Renal cortical epithelial cell (primary cell): ENCODE measurements at places on chromosomes 5 and 9. TPM values are rescaled to one million over a fixed set of nuclear protein-coding genes. Genes with fewer than 3 reads are reported as not detected.

- peak; percentile 99 for DNase-seq
Measured at GRCh38 chr5:112338681-112339337, 80.3 kb downstream of the EPB41L4A start.

GRCh38 chr9:106796771-106797170 is 66.2 kb upstream of the ZNF462 start:
- DNase-seq = no peak

Gene PSD2
- total RNA-seq = 0.05 TPM in 1 of 2 replicates, not detected in the other

GRCh38 chr5:29780401-29780800 is 1413.1 kb upstream of the CDH6 start:
- DNase-seq = no peak

DNA sequence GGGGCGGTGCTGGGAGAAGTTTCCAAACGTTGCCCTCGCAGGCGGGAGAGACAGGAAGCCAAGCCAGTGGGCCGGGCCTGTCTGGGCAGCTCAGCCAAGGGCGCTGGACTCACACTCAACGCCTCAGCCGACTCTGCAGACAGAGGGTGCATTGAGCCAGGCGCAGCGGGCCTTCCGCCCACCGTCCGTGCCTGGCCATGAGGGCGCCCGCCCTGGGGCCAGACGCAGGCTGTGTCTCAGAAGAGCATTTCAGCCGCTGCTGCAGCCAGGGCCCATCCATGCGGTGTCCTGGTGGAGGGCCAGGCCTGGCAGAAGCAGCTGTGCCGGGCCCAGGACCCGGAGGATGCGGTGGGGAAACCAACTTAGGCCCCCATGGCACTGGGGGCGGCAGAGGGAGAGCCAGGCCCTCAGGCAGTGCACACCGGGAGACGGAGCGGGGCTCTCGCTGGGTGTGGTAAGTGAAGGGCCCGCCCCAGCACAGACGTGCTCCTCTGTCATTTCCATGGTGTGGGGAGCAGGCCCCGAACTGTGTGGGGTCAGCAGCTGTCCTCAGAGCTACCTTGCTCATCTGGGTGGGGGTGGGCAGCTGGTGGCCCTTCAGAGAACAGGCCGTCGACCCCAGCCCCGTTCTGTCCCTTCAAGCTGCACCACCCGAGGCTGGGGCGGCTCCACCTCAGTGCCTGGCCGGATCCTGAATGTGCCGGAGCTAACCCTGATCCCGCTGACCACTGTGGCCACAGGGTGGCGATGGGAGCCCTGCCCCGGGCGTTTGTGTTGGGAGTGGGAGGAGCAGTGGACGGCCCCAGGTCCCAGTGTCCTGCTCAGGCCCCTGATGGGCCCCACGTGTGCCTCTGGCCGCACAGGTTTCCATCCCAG is 18.0 kb downstream of the DNLZ start:
- DNase-seq = peak; percentile 27

DNA sequence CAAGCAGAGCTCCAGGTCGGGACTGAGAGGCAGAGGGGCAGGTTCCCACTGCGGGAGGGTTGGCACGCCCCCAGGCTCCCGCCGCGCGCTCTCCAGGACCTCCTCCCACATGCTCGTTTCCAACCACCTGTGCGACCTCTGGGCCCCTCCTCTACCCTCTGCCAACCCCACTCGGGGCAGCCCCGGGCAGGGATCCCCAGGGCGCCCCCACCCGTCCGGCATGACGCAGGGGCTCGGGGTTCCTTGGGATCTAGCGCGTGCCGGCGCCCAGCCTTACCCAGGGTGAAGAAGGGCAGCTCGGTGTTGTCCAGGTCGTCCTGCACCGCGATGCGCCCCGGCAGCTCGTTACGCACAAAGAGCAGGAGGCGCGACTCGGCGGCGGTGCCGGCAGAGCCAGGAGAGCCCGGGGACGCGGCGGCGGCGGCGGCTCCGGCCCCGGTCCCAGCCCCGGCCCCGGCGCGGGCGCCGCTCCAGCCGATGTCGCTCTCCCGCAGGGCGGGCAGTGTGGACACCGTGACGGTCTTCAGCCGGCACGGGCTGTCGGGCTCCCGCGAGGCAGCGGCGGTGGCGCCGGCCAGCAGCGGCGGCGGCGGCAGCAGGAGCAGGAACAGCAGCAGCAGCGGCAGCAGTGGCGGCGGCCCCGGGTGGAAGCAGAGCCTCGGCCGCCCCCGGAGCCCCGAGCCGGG is 494 bp downstream of the ASTN2 start:
- no peak for DNase-seq
